ENCODE measurements at places on chromosomes 3 and 15. TPM values are rescaled to one million over a fixed set of nuclear protein-coding genes. Genes with fewer than 3 reads are reported as not detected.
A peak's percentile ranks its signal among the peaks of the same experiment; 100 is the strongest.

DNA sequence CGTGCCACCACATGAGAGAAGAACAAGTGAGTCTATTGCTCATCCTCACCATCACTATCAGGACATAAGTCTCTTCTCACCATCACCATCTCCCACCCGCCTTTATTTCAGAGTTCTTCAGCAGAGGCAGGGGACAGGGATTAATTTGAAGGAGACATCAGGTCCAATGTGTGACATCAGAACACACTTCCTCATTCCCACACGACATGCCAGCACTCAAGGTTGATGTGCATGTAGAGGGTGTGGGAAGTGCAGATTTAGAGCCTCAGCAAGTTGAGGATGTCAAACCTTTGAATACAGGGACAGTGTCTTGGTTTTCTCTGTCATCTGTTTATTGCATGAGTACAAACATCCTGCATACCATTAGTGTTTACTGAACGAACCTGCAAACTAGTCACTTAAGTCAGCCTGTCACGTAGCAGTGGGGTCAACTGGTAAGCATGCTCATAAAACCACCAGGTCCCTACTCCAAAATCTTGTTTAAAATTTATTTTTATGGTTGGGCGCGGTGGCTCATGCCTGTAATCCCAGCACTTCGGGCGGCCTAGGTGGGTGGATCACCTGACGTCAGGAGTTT, 104.4 kb downstream of the MYLK start:
- DNase-seq = no peak

The GABRB3 gene
- 7.0 TPM for polyA plus RNA-seq

DNA sequence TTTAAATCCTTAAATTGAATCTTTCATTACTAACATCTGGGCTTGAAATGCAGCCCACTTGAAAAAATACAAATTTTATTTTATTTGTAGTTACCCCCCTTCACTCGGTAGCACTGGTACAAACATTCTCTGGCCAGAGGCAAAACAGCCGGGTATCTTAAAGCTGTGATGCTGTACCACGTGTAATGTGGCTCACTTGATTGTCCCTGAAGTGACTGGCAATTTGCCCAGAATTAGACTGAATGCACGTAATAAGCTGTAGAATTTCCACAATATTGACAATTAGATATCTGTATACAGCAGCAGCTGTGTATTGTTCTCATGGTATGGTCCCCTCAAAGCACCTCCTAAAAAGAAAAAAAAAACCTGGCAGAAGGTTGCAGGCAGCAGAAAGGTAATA, 192.8 kb upstream of the TBC1D5 start:
- no peak for DNase-seq

The APBA2 gene
- 15.2 TPM for polyA plus RNA-seq

DNA sequence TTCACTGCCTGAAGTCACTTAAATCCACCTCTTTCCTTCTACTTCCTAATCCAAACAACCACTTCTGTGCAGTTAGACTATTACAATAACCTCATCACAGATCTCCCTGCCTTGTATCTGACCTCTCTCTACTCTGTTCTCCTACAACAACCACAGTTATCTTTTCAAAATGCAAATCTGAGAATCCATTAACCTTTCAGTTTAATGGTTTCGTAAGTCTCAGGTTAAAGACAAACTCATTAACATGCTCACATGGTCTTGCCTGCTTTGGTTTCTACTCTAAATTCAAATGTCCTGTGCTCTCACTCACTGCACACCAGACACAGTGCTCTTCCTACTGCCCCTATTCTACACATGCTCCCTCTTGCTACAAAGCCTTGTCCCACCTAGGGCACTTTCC, 406.5 kb upstream of the THBS1 start:
- DNase-seq = no peak

The MED12L gene
- polyA plus RNA-seq = 2.6 TPM

The CX3CR1 gene
- polyA plus RNA-seq = 3.4 TPM

The SPRED1 gene
- polyA plus RNA-seq = 35.0 TPM

The NMD3 gene
- polyA plus RNA-seq = 50.2 TPM

The GPR160 gene
- 32.5 TPM for polyA plus RNA-seq

GRCh38 chr15:30969724-30970123, 21.7 kb downstream of the MTMR10 start:
- DNase-seq = no peak

- DNase-seq = peak; percentile 7
Observed at GRCh38 chr15:87874896-87875711, 381.4 kb downstream of the NTRK3 start.

The PLA2G4B gene
- polyA plus RNA-seq = 11.9 TPM

DNA sequence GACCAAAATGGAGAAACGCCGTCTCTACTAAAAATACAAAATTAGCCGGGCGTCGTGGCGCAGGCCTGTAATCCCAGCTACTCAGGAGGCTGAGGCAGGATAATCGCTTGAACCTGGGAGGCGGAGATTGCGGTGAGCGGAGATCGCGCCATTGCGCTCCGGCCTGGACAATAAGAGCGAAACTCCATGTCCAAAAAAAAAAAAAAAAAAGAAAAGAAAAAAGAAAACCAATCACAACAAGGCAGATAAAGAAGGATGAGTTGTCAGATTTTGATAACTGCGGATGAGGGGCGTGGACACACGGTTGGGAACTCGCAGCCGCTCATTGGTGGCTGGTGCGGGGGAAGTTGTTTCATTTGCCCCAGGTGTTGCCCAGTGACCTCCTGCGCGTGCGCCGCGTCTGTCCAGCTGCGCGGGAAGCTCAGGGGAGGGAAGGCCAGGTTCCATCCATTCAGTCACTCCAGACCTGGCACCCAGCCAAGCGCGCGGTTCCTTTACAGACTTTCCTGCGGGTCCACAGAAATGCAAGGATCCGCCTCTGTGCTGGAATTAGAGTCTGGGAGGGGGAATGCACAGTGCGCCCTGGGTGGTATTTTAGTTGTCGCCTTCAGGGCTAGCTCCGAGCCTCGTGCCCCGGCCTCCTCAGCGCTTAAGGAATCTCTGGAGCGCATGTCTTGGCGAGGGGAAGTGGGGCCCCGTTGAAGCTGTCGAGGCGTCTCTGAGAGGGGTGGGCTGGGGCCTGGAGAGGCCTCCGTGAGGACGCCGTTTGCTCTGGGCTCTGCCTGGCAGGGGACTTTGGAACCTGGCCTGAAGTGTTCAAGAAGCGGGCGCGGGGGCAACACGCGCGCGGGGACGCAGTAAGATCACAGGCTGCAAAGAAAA, 708 bp upstream of the GCHFR start:
- DNase-seq = peak; percentile 63

DNA sequence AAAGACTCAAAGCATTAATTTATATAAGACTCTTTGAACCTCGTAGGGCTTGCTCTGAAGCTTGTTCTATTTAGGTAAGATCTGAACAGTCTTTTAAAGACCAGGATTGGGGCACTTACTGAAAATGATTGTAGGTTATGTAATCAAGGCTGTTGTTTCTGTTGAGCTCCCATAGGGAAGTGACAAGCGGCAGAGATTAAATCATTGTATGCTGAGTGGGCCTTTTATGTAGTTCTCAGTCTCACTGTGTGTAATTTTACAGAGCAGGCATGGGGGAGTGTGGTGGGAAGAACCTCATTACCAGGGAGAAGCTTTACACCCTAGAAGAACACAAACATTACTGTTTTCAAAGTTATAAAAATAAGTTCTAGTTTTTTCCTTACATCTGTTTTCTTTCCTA, 160.0 kb upstream of the SNTN start:
- DNase-seq = no peak

- DNase-seq = no peak
Observed at GRCh38 chr3:151501923-151502632, 41.2 kb upstream of the IGSF10 start.

GRCh38 chr15:99126131-99126588, 21.3 kb downstream of the SYNM start:
- no peak for DNase-seq

GRCh38 chr3:35932995-35933394, 293.7 kb downstream of the ARPP21 start:
- DNase-seq = no peak

DNA sequence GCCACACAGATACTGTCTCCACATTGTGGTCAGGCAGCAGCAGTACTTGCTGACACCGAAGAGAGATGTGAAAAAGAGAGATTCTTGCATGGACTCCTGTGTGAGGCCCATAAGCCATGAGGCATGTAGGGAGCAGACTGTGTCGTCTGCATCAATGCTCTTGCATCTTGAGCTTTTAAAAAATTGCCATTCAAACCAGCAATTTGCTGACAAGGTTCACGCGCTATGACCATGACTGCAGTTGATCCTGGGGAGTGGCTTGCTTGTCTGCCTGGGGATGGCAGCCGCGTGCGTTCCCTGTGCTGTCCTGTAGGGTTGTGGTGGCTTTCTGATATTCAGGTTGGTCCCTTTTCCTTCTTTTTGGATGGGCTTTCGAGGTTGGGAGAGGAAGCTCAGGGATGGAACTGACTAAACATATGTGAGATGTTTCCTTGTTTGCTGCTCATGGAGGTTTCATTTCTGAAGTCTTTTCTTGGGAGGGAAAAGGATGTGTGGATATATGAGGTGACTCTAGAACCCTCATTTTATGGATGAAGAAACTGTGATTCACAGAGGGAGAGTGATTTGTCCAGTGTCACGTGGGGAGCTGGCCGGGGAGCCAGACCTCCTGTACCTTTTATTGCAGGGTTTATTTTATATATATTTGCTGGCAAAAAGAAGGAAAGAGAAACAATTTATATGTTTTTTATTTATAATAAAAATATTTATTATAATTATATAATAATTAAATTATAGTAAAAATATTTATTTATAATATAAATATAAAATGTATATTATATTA, 48.6 kb downstream of the LPP start:
- DNase-seq = no peak
